WERI-Rb-1 (cell line): ENCODE measurements at places on chromosomes 11 and 22.

- DNase-seq = no peak
Measured at GRCh38 chr11:95515371-95515770, 274.2 kb downstream of the FAM76B start.

DNA sequence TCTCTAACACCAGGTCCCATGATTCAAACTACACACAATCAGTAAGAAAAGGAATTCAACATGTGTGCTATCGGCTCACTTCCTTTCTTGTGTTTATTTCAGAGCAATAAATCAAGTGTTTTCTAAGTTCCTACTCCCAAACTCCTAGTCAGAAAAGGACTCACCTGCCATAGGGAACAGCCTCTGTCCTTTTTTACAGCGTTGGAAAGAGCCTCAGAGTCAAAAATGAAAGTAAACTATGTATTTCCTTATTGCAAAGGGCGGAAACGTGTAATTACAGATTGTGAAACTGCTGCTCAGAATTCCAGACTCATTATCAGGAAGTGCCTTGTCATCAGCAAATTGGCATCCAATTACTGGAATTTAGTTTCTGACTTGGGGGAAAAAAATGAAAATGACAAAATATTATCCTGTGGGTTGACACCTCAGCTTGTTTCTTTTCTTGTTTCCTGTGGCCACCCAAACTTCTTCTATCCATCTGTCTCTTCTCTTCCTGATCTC, at the start of gene CASP4:
TSS of gene CASP4 (minus strand) at position 220 of the 501 bp plus-strand sequence. CDS start at position 171, 49 bp downstream.
- DNase-seq = no peak

GRCh38 chr11:83599066-83599465, 312.9 kb upstream of the CCDC90B start:
- no peak for DNase-seq

- DNase-seq = no peak
Measured at GRCh38 chr11:35539256-35539655, 13.8 kb upstream of the PAMR1 start.

DNA sequence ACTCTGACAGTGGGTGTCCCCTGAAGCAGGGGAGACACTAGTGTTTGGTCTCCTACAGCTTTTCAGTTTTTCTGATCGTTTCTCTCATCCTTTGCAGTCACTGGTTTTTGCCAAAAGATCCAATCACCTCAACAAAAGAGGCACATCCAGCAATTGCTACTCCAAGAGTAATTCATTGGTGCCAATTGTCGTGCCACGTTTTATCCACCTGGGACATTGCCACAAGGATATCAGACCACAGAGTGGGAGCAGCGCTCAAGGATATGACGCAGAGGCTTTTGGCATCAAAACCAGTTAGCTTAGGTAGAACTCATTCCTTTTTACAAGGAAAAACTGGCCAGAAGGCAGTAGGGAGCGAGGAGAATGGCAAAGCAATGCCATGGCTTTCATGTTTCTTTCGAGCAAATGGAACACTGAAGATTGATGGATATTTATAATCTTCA, 40.9 kb upstream of the BLID start:
- DNase-seq = no peak
